CD4-positive, alpha-beta T cell treated with Interleukin-4 for 4 hours (primary cell): ENCODE measurements at places on chromosomes 2 and 18.

- DNase-seq, result no peak
Observed at GRCh38 chr2:20680744-20681375, 13.9 kb downstream of the GDF7 start.

GRCh38 chr2:68418855-68419254 lies 48.2 kb downstream of the FBXO48 start:
- DNase-seq, result no peak

DNA sequence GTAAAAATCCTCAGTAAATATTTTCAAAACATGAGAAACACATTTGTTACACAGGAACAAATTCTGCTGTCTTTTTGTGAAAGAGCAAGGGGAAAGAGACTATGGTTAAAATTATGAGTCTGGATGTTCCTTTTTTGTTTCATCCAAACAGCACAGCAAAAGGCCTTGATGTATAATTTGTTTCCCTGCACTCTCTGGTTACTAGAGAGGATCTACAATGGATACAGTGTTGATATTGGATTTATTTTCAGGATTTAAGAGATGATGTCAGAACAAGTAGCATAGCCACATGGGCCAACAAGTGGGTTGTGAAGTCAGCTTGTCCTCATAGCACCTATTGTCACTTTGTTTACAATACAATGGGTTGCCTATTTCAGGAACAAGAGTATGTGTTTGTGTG lies 11.3 kb upstream of the ERBB4 start:
- no peak for DNase-seq

DNA sequence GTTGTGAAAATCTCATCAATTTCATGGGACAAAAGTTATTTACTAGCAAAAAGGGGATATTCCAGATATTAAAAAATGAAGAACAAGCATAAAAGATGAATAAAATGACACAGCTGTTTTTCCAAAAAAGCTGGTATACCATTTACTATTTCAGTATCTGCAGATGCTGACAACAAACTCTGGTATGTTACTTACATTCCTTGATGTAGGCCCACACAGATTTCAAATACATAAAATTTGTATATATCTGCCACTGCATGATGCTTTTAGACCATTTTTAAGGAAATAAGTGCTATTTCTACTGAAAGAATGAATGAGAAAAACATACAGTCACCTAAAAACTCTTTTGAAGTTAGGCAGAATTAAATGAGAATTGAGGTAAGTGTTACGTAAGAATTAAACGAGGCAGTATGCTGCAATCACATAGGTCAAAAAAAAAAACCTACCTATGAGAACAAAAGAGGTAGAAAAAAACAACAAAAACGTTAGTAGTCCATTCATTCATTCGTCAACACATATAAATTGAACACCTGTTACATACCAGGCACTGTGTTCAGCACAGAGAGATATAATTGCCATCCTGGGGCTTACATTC lies 32.5 kb downstream of the ARL5A start:
- DNase-seq, result no peak

DNA sequence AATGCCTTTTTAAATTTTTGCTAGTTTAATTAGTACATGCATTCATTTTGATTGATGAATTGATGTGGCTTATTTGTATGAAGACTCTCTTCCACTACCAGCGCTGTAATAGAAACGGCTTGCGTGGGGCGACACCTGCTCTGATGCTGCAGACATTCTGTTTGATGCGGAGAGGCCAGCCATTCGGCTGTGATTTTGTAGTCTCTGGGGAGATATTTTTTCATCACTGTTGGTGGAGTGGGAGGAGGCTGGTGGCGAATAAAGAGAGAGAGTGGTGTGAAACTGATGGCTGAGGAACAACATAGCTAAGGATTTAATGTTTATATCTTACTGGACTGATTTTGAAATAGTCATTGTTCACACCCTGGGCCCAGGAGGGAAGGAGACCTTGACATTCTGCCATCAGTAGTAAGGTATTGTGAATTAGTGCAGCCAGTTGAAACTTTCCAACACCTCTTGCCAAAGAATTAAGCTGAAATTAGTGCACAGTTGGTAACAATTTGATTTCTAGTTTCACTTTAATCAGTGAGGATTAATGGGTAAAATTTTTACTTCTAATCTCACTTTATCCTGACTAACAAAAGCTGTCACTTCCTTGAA lies 224.1 kb downstream of the MTX2 start:
- no peak for DNase-seq

- DNase-seq, result no peak
Observed at GRCh38 chr2:199228887-199229819, 228.6 kb downstream of the SATB2 start.

- no peak for DNase-seq
Observed at GRCh38 chr2:237505188-237505939, 18.3 kb downstream of the MLPH start.

DNA sequence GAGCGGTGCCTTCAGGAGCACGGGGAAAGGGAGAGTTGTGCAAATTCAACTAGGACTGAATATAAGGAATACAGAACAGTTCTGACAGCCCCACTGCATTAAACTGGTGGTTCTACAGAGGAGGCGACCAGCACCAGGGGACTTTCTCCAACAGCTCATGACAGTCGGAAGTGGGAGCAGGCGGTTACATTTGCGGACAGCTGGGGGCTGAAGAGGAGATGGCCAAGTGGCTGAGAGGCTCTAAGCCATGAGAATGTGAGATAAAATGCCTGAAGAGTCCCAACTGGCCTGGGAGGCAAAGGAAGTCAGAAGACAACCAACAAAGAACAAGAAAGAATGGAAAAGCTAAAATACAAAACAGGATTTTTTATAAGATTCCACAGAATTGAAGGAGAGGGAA lies 141.3 kb downstream of the L3MBTL4 start:
- DNase-seq, result no peak

GRCh38 chr2:58616961-58617360 lies 375.8 kb upstream of the FANCL start:
- DNase-seq, result no peak

- DNase-seq, result no peak
Observed at GRCh38 chr2:212811036-212811805, 272.6 kb upstream of the ERBB4 start.
